Erythroblast (primary cell): ENCODE measurements at places on chromosomes 7 and 10.

DNA sequence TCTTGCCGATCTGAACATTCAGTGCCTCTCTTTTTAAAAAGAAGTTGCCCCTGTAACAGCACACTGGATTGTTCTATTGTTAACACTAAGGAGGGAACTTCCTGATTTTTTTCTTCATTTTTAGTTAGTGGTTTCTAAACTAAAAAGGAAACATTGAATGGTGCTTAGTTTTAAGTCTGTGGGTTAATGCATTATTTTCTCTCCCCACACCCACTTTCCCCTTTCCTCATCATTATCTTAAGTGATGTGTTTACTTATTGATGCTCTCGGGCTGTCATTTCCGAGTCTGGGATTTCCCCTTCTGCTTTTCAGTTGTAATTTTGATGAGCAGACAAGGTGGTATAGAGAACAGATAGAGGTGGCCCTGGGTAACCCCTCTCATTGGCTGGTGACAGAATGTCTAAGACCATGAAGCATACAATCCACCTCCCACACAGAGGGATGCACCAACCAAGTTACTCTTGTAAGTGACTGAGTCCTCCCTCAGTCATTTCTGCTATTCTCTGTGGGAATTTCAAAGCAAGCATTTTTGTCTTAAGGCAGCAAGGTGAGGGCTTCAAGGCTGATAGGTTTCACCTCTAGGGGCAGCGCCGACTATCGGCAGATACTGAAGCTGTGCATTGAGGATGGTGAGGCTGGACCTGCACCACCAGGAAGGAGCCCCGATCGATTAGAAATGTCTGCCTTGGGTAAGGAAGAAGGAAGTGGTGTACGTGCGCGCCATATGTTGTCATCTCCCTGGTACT, 49.5 kb downstream of the CHN2 start:
- DNase-seq: no peak

GRCh38 chr7:128115336-128115820, 84.1 kb upstream of the LRRC4 start:
- no peak for DNase-seq

DNA sequence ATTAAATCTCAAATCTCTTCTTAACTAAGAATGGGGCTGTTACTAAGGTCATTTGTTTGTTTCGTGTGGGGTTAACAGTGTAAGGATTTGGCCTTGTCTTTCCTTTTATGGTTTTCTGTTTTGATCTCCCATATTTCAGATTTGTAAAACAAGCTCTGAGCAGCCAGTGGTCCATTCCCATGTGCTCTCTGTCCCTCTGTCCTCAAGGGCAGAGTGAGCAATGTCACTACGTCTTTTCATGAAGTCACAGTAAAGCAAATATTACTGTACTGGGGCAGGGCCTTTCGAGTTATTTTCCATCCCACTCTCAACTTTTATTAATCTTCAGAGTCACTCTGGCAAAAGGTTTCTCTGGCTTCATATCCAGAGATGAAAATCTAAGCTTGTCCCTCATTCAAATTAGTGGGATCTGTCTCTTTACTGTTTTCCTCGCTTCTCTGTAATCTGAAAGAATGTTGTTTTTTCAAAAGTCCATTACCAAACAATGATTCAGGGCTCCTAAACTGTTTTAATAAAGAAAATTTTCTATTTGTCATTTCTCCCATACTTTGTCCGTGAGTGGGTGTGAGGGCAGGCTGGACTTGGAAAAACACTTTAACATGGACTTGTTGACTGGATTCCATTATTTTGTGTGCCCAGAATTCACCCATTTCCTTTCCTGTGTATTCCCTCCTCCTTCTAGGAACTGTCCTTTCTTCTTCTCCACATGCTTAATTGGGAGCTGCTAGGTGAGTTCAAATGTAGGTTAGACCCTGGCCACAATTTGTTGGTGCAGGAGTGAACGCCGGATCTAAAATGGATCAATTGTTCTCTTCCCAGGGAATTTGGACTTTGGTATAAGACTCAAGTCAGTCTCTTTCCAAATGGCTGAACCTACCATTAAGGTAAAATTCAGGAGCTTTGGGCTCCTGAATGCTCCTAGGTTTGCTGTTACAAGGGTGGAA, 42.1 kb upstream of the NAMPT start:
- DNase-seq: no peak

- DNase-seq: no peak
Measured at GRCh38 chr7:114295522-114295921, 119.1 kb upstream of the FOXP2 start.

- no peak for DNase-seq
Measured at GRCh38 chr10:61791216-61791615, 110.3 kb upstream of the ARID5B start.

DNA sequence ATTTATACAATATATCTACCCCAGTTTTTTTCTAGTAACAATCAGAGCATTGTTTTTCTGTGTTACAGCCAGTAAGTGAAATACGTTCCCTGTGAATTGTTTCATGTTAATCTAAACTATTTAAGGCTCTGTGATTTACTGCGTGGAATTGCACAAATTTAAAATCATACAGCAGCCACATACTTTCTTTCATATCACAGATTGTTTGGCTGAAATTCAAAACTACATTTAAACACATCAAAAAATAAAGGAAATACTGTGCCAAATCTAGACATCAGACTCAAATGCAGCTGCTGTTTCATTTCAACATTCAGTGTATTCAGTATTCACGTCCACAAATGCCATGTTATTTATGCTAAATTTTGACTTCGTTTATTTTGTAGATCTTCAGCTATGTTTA, 242.6 kb upstream of the HGF start:
- DNase-seq: no peak

DNA sequence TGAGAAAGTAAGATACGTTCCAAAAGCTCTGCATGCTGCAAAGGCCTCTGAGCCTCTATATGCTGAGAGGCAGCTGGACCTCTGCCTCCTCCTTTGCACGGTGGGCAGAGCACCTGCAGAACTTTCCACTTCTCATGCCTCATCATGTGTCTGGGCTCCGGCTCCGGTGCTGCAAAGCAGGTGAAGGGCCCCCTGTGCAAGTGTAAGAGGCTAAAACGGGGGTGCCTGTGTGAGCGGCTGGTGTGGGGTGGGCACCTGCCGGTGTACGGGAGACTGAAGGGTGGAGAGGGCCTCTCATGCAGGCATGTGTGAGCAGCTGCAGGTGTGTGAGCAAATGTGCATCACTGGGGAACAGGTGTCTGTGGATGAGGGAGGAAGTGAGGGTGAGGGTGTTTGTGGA, 121.0 kb downstream of the KCNMA1 start:
- no peak for DNase-seq

DNA sequence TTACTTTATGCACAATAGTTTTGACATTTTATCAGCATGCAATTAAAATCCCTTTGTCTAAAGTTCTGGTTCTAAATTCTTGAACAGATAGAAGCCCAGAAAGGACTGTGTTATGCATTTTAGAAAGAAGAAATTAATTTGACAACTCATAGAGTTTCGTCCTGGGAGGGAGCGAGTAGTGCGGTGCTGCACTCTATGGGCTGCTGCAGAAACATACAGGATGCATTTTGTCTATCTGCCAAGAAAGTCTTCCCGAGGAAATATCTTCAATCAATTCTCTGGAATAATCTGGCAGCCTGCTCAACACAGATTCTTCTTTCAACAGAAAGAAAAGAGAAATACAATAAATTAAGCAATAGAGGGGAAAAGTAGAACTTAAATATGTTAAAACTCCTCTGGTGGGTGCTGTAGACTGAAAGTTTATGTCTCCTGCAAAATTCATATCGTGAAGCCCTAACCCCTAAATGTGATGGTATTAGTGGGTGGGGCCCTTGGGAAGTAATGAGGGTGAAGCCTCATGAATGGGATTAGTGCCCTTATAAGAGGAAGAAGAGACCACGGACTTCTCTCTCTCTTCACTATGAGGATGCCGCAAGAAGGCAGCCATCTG, 39.0 kb upstream of the IFRD1 start:
- no peak for DNase-seq

DNA sequence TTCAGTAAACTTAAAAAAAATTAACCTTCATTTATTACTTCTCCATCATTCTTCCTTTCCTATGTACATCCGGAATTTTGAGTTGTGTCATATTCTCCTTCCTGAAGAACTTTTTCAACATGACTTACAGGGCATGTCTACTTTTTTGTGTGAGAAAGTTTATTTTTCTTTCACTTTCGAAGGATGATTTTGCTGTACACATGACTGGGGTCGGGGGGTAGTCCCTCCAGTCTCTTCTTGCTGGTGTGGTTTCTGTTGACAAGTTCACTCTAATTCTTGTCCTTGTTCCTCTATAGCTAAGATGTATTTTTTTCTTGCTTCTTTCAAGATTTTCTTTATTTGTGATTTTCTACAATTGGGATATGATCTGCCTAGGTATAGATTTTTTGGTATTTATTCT, 55.8 kb downstream of the INPP5A start:
- DNase-seq: no peak

DNA sequence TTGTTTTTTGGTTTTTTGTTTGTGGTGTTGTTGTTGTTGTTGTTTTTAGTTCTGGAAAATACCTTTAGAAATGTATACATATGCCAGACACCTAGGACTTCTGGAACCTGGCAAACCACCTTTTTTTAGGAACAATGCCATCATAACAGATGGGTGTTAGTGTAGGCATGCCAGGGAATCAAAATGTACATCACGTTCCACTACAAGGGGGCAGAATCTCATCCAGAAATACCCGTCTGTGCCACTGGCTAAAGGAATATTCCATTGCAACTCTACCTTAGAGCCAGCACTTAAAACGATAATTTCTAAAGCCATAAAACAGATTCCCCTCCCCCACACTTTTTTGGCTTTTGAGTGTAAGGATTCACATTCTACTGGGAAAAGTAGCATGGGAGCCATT, 239.8 kb downstream of the ETV1 start:
- DNase-seq: no peak

GRCh38 chr10:70518695-70519094, 40.1 kb downstream of the PALD1 start:
- DNase-seq: no peak

GRCh38 chr10:110861930-110862649, 9.6 kb upstream of the PDCD4 start:
- DNase-seq: no peak

GRCh38 chr7:132906193-132906835, 175.6 kb downstream of the CHCHD3 start:
- DNase-seq: no peak

DNA sequence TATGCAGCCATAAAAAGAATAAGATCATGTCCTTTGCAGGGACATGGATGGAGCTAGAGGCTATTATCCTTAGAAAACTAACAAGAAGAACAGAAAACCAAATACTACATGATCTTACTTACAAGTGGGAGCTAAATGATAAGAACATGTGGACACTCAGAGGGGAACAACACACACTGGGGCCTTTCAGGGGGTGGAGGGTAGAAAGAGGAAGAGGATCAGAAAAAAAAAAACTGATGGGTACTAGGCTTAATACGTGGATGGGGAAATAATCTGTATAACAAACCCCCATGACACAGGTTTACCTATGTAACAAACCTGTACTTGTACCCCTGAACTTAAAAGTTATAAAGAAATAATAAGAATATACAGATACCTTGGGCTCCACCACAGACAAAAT, 514.2 kb downstream of the ARL4A start:
- DNase-seq: no peak
